T-helper 2 cell treated with Interferon-gamma antibody and Interleukin-4, amounts not matched to agents 100 ng/mL and 5 ng/mL, for 36 hours (primary cell): ENCODE measurements at places on chromosomes 16 and 17. TPM values are rescaled to one million over a fixed set of nuclear protein-coding genes. Genes with fewer than 3 reads are reported as not detected.

DNAAF1 gene
- not detected in 2 replicates for total RNA-seq

CEP112 gene
- total RNA-seq = 2.1 and 5.1 TPM in 2 replicates

INCA1 gene
- 0.25 and 0.27 TPM in 2 replicates for total RNA-seq

KIF2B gene
- not detected in 2 replicates for total RNA-seq

PLXDC1 gene
- total RNA-seq = 0.80 and 0.98 TPM in 2 replicates

GJD3 gene
- 0.50 TPM in 1 of 2 replicates, not detected in the other for total RNA-seq
